GF-D8 (cell line): ENCODE measurements at places on chromosomes 6 and 20.

GRCh38 chr20:17568972-17569521 is 828 bp upstream of the DSTN start:
- no peak for DNase-seq

GRCh38 chr6:16067568-16067967 is 61.3 kb upstream of the MYLIP start:
- DNase-seq = no peak

DNA sequence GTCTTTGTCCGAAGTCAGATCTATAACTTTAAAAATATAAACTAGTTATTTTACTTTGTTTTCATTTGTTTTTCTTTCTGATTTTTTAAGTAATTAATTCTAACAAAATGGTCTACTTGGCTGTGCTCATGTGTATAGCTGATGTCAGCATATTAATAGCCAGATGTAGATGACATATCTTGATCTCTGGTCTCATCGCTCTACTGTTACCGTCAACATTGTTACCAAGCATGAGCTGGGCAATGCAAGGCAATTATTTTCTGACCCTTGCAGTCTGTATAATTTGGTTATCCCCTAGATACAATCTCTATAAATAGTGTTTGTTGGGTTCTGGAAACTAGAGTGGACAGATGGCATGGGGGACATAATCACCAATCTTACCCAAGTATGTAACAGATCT is 151.6 kb upstream of the PTPRK start:
- DNase-seq = no peak

- no peak for DNase-seq
Measured at GRCh38 chr6:144214029-144214428, 63.7 kb downstream of the STX11 start.

- DNase-seq = no peak
Measured at GRCh38 chr20:60786686-60787217, 465.3 kb upstream of the CDH4 start.

DNA sequence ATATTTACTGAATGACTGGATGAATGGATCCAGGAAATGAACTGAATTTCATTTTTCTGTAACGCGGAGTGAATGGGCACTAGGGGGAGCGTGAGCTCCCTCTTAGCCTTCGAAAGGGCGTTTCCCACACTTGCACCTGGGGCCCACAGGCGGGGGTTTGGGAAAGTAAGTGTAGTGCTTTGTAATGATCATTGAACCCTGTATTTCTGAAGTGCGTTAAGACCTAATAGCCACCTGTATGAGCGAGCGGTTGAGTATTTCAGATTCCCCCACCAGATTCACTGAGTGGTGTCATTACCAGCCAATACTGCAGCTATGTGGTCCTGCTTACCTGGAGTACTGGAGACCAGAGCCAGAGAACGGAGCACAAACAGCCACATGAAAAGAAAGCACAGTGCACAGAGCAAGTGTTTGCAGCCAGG is 10.5 kb downstream of the SYTL3 start:
- no peak for DNase-seq

- no peak for DNase-seq
Measured at GRCh38 chr6:4270776-4271175, 135.4 kb upstream of the ECI2 start.

DNA sequence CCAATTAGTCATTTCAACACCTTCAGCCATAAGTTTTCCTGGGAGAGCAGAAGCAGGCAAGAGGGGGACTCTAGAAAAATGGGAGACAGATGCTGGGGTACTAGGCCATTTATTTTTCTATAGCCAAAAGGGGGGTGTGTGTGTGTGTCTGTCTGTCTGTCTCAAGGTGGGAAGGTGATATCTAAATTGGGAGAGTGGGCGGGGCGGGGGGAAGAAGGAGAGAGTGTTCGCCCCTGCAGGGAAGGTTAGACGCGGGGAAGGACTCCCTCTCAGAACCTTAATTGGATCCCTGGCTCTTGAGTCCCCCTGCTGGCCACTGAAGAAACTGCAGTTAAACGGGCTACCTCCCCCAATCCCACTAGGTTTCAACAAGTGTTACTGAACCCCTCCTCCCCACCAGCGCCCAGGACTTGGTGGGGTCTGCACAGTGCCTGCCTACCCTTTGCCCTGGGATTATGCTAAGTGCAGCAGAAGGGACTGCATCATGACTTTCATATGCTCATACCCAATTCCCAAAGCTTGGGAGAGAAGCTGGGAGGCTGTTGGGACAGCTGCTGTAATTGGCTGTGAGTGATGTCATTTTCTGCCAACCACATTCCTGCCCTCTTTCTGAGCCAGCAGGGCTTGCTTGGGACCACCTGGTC is 45.8 kb downstream of the FOXP4 start:
- DNase-seq = no peak

DNA sequence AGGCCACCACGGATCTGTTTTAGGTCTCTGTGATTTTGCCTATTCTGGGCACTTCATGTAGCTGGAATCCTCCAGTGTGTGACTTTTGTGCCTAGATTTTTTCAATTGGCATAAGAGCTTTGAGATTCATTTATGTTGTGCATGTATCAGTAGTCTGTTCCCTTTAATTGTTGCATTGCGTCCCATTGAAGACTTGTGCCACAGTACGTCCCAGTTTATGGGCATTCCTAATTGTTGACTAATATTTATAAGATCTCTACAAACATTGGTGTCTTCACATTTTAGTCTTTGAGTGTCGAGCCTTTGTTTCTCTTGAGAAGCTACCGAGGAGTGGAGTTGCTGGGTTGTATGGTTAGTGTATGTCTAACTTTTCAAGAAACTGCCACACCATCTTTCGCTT is 704 bp upstream of the FAM210B start:
- no peak for DNase-seq

GRCh38 chr20:16576219-16576618 is 3.0 kb upstream of the KIF16B start:
- DNase-seq = no peak

- DNase-seq = no peak
Measured at GRCh38 chr6:80210618-80211017, 104.1 kb downstream of the BCKDHB start.

GRCh38 chr20:47051936-47052526 is 157.4 kb downstream of the EYA2 start:
- DNase-seq = no peak
